ENCODE measurements at places on chromosomes 6 and 20.

DNA sequence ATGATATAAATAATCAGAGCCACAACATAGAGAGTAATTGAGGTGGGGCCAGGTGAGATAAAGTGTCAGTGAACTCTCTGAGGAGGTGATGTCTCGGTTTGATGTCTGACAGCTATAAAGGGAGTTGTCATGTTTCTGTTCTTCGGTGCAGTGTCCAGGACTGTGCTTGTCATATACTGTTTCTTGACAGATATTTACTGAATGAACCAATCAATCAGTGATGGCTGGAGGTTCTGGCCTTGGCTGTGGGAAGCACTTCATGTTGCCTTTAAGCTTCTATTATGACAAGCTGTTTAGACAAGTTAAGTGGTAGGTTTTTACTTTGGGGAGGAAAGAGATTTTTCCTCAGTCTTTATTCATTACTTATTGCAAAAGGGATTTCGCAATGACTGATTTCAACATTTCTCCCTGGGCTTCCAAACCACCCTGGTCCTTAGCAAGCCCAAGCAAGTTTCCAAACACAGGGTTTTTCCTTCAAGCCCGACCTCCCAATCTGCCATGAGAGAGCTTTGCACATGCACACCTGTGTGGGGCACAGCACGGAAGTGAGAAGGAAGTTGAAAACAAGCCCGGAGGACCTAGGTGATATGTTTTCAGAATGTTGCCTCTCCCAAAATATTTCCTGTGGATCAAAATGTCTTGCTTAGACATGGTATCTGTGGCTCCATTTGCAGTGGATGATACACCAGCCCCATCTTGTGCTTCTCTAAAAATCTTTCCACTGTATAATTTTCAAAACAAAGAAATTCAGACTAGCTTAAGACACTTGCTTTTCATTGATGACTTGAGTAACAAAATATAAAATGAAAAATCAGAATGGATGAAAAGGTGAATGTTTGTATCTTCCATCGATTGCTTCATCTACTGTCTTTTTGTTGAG, 567.3 kb upstream of the BTBD3 start:
- no peak for DNase-seq

GRCh38 chr6:137226697-137227096, 7.5 kb upstream of the IFNGR1 start:
- DNase-seq, result no peak

GRCh38 chr6:10550764-10551163, 29.6 kb downstream of the GCNT2 start:
- no peak for DNase-seq

DNA sequence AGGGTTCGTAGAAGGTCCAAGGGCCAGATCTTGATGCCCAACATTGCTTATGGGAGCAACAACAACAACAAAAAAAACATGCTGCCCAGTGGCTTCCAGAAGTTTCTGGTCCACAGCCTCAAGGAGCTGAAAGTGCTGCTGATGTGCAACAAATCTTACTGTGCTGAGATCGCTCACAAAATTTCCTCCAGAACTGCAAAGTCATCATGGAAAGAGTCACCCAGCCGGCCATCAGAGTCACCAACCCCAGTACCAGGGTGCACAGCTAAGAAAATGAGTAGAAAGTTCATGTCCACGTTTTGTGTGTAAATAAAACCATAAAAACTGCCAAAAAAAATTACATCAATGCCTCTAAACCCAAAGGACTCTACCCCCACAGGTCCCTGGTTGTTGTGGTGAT, 3.8 kb downstream of the HLA-DPB1 start:
- no peak for DNase-seq

DNA sequence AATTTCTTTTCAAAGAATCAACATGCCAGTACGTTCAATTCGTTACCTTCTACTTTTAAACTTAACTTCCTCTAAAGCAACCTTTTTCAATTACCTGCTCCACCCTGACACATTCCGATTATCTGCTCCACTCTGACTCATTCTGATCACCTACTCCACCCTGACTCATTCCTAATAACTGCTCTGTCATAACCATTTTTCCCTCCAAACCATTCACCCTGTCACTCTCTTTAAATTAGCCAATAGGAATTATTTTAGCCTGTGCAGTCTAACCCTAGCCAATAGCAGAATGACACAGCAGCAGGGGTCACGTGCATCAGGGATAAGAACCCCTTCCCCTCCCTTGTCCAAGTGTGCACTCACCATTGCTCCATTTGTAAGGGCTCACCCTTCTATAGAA, 557.4 kb upstream of the EYS start:
- no peak for DNase-seq

GRCh38 chr6:85612690-85613474, 19.2 kb upstream of the SNX14 start:
- no peak for DNase-seq

DNA sequence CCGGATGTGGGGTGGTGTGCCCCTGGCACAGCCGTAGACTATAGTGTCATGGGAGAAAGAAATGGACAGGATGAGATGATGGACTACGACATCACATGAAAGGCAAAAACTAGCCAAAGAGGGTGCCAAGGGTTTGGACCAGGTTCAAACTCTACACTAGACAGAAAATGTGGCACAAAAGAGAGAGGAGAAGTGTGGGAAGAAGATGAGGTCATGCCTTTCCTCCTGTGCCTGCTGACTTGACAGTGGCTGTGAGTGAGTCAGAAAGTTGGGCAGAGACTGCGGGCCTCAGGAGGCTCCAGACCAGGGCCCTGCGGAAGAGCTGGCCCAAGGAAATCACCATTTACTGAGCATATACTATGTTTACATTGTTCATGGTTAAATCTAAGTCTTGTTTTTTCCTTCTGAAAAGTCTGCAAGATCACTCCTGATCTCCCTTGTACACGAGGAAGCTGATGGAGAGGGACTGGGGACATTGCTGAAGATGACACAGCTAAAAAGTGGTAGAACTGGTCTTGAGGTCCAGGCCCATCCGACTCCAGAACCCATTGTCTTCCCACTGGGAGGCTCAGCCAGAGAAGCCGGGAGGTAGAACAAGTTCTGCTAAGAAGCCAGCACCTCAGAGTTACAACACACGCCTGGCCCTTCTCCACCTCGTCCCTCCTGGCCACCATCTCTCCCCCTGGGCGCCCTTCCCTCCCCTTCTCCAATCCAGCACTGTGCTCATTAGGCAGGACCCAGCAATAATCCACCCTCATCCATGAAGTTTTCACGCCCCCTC, 35.6 kb downstream of the CNKSR3 start:
- DNase-seq, result no peak

DNA sequence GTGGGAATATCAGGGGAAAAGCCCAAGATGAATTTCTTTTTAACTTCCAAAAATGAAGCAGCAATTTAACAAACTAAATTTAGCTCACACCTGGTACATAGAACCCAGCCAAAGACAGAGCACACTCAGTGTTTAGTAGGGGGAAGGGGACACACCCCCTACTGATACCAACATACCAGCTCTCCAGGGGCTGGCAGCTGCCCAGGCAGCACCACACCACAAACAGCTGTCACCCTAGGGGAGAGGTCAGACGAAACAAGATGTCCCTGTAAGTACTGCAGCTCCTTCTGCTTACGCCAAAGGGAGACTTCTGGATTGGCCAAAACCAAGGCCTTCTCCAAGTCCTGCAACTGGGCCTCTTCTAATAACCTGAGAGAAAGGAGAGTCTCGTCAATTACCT, 26.0 kb downstream of the MDN1 start:
- DNase-seq, result no peak

- DNase-seq, result no peak
Observed at GRCh38 chr6:94862112-94862511, 715.2 kb upstream of the MANEA start.

- peak; percentile 43 for DNase-seq
Observed at GRCh38 chr6:2890976-2891767, 11.9 kb downstream of the SERPINB9 start.

- DNase-seq, result no peak
Observed at GRCh38 chr6:9208966-9209365, 773.6 kb upstream of the SLC35B3 start.

GRCh38 chr20:51001430-51002265, 21.3 kb downstream of the KCNG1 start:
- no peak for DNase-seq

- DNase-seq, result no peak
Observed at GRCh38 chr6:116456927-116457326, 4.2 kb upstream of the CALHM6 start.

GRCh38 chr6:137692806-137693205, 174.3 kb upstream of the TNFAIP3 start:
- DNase-seq, result no peak

GRCh38 chr20:57586370-57586793, 25.5 kb downstream of the PCK1 start:
- no peak for DNase-seq

GRCh38 chr6:97939440-97940168, 656.6 kb upstream of the MMS22L start:
- DNase-seq, result no peak

GRCh38 chr6:141203902-141204575, 928.7 kb upstream of the GJE1 start:
- DNase-seq, result no peak

- no peak for DNase-seq
Observed at GRCh38 chr6:70849348-70850069, 107.4 kb downstream of the B3GAT2 start.

DNA sequence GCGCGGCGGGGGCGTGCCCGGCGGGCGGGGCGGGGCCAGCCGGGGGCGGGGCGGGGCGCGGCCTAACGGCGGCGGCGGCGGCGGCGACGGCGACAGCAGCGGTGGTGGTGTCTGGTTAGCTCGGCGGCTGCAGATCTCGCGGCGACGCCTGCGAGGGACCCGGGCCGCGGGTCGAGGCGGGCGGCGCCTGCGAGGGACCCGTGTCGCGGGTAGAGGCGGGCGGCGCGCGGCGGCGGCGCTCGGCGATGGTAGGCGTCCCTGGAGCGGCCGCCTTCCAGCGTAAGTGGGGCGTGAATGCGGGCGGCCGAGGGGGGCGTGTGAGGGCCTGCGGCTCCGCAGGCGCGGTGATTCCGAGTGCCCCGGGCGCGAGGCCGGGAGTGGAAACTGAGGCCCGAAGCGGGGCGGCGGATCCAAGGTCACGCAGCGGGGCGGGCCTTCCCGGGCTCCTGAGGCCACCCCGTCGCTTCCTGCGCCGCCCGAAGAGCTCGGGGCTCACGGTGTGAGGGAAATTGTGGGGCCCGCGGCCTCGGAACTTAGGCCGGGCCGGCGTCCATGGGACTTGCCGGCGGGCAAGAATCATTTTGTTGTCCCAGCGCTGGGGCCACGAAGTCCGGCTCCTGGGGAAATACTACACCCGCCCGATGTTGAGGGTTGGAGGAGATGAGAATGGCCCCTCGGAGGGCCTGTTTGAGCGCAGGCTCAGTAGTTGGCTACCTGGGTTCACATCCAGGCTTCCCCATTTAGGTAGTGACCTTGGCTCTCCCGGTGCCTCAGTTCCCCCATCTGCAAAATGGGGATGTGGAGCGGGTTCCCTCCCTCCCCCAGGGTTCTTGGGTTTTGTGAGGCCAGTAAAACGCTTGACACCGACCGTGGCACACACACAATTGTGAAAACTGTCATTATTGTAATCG, at the start of gene CBFA2T2:
TSS of gene CBFA2T2 (plus strand) at position 74 of the 911 bp plus-strand sequence. CDS start at position 246, 172 bp downstream.
- DNase-seq, result peak; percentile 85

DNA sequence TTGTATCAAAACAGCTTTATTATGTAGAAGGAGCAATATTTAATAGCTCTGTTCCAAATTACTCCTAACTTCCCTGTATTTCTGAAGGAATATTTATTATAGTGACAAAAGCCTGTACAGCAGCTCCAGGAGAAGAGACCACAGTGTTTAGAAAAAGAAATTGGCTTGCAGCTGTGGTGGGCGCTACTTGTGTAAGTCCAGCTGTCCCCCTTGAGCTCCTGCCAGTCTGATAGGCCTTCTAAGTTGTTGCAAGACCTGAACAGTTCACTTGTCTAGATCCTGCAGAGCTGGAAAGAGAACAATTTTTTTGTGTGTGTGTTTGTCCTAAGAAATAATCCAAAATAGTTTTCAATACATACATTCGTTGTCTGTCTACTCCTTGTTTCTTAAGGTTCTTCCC, 86.6 kb downstream of the JARID2 start:
- DNase-seq, result no peak

GRCh38 chr6:39999006-39999867, 65.0 kb upstream of the MOCS1 start:
- DNase-seq, result no peak

- no peak for DNase-seq
Observed at GRCh38 chr20:2918096-2919049, 45.1 kb downstream of the PTPRA start.

- DNase-seq, result no peak
Observed at GRCh38 chr6:28907394-28907793, 16.4 kb downstream of the TRIM27 start.

DNA sequence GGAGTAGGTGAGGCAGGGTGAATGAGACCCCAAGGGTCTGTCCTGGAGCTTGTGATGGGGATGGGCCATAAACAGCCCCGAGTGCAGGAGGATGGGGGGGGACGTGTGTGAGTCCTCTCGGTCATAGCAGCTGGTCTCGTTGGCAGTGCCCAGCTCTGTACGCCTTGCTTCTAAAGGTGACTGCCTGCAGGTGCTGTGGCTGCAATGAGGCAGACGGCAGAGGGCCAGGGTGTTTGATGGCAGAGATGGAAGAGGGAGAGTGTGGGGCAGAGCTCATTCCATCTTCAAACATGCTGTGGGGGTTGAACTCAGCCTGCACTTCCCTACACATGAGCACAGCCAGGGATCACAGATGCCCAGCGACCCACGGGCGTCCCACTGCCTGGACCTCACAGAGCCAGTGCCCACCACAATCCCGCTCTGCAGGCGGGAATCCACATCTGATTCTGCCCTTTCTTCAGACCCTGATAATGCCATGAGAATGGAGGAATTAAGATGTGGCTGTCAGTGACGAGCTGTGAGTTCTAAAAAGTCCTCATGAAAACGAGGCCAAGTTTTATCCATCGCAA, 123.3 kb upstream of the CDH4 start:
- DNase-seq, result no peak

- no peak for DNase-seq
Observed at GRCh38 chr20:47253872-47254271, 102.6 kb downstream of the ZMYND8 start.

- DNase-seq, result no peak
Observed at GRCh38 chr20:48932375-48932941, 10.9 kb downstream of the ARFGEF2 start.

DNA sequence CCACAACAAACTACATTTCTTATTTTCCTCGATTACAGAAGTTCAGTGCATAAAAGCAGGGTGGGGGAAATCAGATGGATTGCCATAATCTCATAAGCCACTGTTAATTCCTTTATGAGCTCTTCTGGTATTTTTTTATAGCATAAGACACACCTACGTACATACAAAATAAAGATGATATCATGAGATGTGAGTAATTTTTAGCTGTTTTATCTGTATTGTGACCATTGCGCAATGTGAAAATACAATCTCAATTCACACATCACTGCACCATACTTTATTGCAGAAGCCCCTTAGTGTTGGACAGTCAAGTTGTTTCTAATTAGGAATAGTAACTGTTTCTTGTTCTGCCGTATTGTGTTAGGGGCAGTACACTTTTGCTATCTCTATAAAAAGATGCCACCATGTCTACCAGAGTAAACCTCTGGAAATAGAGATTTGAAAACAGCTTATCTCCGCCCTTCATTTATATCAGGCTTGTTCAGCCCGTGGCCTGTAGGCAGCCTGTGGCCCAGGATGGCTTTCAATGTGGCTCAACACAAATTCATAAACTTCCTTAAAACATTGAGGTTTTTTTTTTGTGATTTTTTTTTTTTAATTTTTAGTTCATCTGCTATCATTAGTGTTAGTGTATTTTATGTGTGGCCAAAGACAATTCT, 90.4 kb downstream of the FARS2 start:
- DNase-seq, result no peak

GRCh38 chr6:8619853-8620252, 184.5 kb upstream of the SLC35B3 start:
- DNase-seq, result no peak

GRCh38 chr6:169800668-169801395, 49.4 kb downstream of the ERMARD start:
- peak; percentile 47 for DNase-seq
